Stimulated activated effector memory CD8-positive, alpha-beta T cell treated with anti-CD3 and anti-CD28 coated beads, Interleukin-12 subunit alpha, Interleukin-12 subunit beta, amount 100 ng/mL, for 72 hours (primary cell): ENCODE measurements at places on chromosomes 5 and 9.

DNA sequence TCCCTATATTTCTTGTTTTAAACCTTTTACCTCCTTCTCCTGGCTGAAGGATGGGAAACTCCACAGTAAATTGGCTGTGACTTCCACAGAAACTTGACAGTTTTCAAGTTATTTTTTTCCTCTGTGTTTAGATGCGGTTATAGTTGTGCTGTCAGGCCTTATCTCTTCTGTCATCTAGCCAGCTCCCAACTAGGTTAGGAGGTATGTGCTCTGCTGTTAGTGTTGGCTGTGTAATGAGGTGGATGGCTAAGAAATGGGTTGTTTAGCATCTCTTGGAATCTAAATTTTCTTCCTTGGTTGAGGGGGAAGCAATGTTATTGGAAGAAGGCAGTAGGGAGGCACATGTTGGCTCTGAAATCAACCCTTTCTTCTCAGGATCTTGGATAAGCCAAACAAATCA, 149.9 kb upstream of the RUSC2 start:
- no peak for DNase-seq

- DNase-seq, result no peak
Observed at GRCh38 chr9:38065369-38066075, 3.5 kb downstream of the SHB start.

GRCh38 chr5:117872798-117873368, 1115.5 kb downstream of the DTWD2 start:
- DNase-seq, result no peak

- no peak for DNase-seq
Observed at GRCh38 chr5:118243068-118243467, 745.3 kb downstream of the DTWD2 start.

GRCh38 chr9:87465816-87466215, 31.9 kb upstream of the DAPK1 start:
- no peak for DNase-seq
